ENCODE measurements at places on chromosomes 11 and 22. TPM values are rescaled to one million over a fixed set of nuclear protein-coding genes. Genes with fewer than 3 reads are reported as not detected.
A peak's percentile ranks its signal among the peaks of the same experiment; 100 is the strongest.

DNA sequence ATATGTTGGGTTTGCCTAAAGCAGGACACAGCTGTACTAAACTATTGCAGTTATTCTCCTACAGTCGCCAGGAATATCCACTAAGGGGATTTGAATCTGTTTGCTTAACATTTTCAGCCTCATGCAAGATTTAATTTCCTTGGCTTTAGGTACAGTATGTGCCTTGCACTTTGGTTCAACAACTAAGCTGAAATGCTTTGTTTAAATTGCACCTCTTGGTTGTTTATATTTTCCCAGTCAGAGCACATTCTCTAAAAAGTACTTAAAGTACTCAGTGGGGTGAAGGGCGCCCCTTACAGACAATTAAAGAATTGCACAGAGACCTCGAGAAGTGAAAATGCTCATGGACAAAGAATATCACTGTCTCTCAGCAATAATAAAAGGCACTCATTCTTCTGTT, 107.8 kb upstream of the MTNR1B start:
- peak; percentile 57 for DNase-seq
- H3K27me3 ChIP-seq: no peaks in the 10 kb centered on the region

DNA sequence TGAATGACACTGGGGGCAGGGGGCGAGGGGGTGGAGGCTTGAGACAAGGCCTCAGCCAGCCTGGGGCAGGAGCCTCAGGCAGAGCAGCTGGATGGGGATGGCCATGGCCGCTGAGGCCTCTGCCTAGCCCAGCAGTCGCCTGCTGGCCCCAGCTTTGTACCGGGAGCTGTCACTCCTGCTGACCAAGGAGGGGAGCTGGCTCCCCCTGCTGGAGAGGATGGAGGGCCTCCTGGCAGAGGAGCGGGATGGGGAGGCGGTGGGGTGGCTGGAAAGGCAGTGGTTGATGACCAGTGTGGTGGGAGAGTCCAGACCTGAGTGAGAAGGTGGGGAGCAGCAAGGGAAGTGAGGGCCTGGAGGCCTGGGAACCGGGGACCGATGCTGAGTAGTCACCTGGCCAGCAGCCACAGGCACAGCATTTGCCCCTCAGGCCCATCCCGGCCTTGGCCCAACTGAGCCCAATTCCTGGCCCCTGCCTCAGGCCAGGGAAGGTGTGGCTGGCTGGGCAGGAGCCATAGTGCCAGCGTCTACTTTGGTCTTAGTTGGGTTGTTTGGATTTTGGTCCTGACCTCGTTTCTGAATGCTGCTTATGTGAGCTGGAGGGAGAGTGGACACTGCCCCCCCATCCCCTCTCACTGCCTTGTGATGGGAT, 6.0 kb upstream of the SUSD2 start:
- no peaks in the 10 kb centered on the region for H3K4me1 ChIP-seq
- no peak overlapping the region for H3K4me3 ChIP-seq
- DNase-seq: peak; percentile 78
- H3K36me3 ChIP-seq: peaks cover 26% of the 10 kb centered on the region
- no peaks in the 10 kb centered on the region for H3K27me3 ChIP-seq

GRCh38 chr22:39457556-39458443, 988 bp downstream of the MGAT3 start:
- H3K4me3 ChIP-seq: no peak overlapping the region
- H3K27me3 ChIP-seq: peaks cover 35% of the 10 kb centered on the region
- no peaks in the 10 kb centered on the region for H3K4me1 ChIP-seq

GRCh38 chr22:29103121-29103520, 30.3 kb downstream of the KREMEN1 start:
- H3K4me3 ChIP-seq: no peak overlapping the region
- no peak for DNase-seq
- no peaks in the 10 kb centered on the region for H3K27me3 ChIP-seq
- H3K27ac ChIP-seq: no peak overlapping the region

GRCh38 chr22:48576333-48577013, 1251.2 kb downstream of the BRD1 start:
- no peak overlapping the region for H3K4me3 ChIP-seq
- H3K4me1 ChIP-seq: no peaks in the 10 kb centered on the region
- H3K27me3 ChIP-seq: no peaks in the 10 kb centered on the region
- H3K27ac ChIP-seq: no peak overlapping the region

DNA sequence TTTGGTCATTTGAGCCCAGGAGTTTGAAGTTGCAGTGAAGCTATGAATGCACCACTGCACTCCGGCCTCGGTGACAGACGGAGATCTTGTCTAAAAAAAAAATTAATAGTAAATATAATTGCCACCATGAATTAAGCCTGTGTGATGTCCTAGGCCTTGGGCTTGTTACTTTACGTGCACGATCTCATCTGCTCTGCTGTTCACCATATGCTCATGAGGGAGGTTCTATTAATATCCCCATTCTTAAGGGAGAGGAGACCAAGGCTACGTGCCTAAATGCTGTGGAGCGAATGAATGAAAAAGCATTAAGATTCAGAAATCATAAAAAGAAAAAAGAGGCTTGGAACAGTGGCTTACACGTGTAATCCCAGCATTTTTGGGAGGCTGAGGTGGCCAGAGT, 2.6 kb upstream of the ATG2A start:
- no peaks in the 10 kb centered on the region for H3K36me3 ChIP-seq
- H3K27ac ChIP-seq: no peak overlapping the region
- no peaks in the 10 kb centered on the region for H3K27me3 ChIP-seq
- peaks cover 6% of the 10 kb centered on the region for H3K4me1 ChIP-seq
- no peak overlapping the region for H3K4me3 ChIP-seq

GRCh38 chr11:57885298-57886050, 123.9 kb downstream of the CTNND1 start:
- H3K36me3 ChIP-seq: no peaks in the 10 kb centered on the region
- H3K4me1 ChIP-seq: no peaks in the 10 kb centered on the region
- H3K27me3 ChIP-seq: no peaks in the 10 kb centered on the region
- no peak overlapping the region for H3K27ac ChIP-seq
- H3K4me3 ChIP-seq: no peak overlapping the region

DNA sequence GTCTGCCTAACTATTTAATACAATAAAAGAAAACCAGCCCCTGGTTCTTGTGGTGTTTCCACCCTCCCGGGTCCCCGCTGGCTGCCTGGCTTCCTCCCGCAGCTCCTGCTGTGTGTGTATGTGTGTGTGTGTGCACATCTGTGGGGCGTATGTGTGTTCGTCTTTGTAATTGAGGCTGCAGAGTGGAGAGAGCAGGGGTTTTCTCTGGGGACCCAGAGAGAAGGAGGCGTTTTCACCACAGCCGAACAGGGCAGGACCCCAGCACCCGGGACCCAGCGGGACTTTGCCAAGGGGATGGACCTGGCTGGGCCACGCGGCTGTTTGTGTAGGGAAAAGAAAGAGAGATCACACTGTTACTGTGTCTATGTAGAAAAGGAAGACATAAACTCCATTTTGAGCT, 42.7 kb downstream of the IGLL1 start:
- no peaks in the 10 kb centered on the region for H3K4me1 ChIP-seq
- no peaks in the 10 kb centered on the region for H3K36me3 ChIP-seq
- H3K27me3 ChIP-seq: no peaks in the 10 kb centered on the region
- no peak overlapping the region for H3K4me3 ChIP-seq
- no peak for DNase-seq

PANX3 gene
- total RNA-seq: not detected

STX5 gene
- 44.9 TPM for total RNA-seq
